Cortex of kidney (tissue), 1 donor: ENCODE measurements at places on chromosomes 12 and 14.

GRCh38 chr12:89918172-89918846 lies 209.7 kb upstream of the ATP2B1 start:
- DNase-seq: no peak

- no peak for DNase-seq
Measured at GRCh38 chr12:11801643-11802042, 152.2 kb downstream of the ETV6 start.

- no peak for DNase-seq
Measured at GRCh38 chr14:77022236-77022852, 6.2 kb downstream of the IRF2BPL start.

- DNase-seq: no peak
Measured at GRCh38 chr12:50387487-50387886, 8.9 kb downstream of the FAM186A start.

DNA sequence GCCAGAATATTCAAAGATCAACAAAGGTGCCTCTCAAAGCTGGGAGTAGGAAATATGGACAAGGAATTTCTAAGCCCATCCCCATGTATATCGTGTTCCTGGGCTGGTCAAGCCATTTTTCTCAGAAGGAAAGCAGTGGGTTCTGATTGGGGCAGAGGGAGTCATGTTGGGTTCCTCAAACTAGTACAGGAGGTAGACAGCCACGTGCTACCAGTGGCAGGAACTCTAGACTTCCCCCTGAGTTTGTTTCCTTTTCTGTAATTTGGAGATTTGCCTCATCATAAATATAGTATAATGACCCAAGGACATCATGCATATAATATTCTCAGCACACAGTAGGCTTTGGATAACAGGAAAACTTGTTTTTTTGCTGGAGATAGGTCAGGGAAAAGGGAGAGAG lies 16.4 kb upstream of the PLEKHH1 start:
- no peak for DNase-seq

DNA sequence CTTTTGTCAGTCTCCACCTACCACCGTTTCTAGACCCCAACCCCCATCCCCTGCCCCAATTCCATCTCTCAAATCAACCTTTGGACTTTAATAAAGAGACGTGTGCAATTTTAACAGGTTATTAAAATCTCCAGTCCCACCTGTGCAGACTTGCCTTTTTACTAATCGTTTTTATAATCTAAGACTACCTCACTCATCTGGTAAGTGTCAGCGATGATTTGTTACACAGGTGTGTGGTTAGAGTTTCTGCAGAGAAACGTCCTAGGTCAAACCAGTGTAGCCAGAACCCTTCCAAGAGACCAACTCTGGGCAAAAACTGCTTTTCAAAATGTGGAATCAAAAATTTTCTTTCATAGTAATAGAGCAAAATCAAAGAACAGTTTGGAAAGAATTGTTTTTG lies 60.4 kb upstream of the PELI2 start:
- no peak for DNase-seq

GRCh38 chr12:64900540-64900939 lies 76.1 kb downstream of the TBC1D30 start:
- DNase-seq: no peak

DNA sequence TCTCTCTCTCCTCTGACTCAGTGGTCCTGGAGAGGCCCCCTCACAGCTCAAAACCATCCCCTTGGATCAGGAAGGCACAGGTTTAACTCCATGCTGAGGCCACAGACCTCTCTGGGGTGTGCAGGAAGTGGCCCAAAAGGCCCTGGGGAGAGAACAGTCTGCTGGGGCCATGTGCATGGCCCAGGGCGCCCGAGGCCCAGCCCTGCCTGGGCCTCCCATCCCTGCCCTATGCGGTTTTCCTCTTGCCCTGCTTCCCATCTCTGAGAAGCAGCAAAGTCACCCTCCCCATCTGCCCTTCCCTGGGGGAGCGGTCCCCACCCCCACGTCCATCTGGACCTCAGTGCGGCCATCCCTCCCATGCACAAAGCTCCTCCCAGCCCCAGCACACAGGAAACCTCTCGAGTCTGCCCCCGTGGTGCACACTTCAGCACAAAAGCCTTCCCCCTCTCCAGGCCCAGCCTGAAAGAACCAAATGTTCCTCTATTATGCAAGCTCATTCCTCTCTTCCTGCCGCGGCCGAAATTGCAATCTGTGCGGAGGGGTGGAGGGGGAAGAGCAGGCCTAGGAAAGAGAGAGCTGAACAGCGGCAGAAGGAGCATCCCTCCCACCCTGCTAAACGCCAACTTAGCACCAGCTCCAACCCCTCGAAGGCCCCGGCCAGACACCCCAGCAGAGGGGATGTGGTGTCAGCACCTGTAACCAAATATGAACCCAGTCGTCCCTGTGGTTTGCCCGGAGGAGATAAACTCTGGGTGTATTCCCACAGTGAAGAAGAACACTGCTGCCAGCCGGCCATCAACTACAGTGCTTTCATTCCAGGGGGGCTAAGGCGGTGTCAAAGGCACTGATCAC lies 108.5 kb downstream of the SCARB1 start:
- no peak for DNase-seq

- no peak for DNase-seq
Measured at GRCh38 chr12:116882742-116883141, 1.5 kb upstream of the HRK start.

GRCh38 chr14:104286086-104286485 lies 147.7 kb downstream of the KIF26A start:
- DNase-seq: no peak

DNA sequence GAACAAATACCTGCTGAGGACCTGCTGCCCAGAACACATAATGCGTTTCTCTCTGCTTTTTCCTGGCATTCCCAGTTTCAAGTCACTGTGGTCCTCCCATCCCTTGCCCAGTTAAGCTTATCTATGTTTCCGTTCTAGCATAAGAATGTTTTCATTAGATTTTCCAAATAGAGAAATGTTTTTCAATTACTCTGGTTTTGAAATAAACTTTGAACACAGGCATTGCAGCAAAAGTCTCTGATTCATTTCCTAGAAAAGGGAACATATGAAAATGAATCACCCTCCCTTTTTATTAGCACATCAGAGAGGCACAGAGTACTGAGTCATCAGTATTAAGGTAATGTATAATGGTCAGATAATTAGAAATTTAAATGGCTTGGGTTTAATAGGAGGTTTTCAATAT lies 201.1 kb upstream of the TMEM260 start:
- DNase-seq: no peak

- DNase-seq: no peak
Measured at GRCh38 chr12:53984901-53985691, at the start of gene HOXC10. TSS of gene HOXC10 (plus strand) at chr12:53985146. CDS start at chr12:53985260, 114 bp downstream.

GRCh38 chr12:93982771-93983315 lies 165.5 kb upstream of the PLXNC1 start:
- DNase-seq: no peak

DNA sequence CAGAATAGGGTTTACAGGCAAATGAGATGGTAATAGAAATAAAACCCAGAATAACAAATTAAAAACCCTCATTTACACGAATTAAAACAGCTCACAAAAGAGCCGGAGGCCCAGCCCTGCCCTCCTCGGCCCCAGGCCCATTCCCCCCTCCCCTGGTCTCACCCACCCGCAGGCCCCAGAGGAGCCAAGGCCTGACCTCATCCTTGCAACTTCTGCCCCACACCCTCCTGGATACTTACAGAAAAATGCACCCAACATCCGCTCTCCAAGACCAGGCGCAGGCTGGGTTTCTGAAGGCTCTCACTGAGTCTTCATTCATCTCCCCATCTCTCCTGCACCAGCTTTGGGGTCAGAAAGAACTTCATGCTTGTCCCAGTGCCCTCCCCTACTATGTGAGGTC lies 16.2 kb upstream of the VSX2 start:
- no peak for DNase-seq

- no peak for DNase-seq
Measured at GRCh38 chr12:111311011-111311410, 57.9 kb downstream of the PHETA1 start.

- no peak for DNase-seq
Measured at GRCh38 chr12:106291342-106291741, 11.2 kb upstream of the TCP11L2 start.

DNA sequence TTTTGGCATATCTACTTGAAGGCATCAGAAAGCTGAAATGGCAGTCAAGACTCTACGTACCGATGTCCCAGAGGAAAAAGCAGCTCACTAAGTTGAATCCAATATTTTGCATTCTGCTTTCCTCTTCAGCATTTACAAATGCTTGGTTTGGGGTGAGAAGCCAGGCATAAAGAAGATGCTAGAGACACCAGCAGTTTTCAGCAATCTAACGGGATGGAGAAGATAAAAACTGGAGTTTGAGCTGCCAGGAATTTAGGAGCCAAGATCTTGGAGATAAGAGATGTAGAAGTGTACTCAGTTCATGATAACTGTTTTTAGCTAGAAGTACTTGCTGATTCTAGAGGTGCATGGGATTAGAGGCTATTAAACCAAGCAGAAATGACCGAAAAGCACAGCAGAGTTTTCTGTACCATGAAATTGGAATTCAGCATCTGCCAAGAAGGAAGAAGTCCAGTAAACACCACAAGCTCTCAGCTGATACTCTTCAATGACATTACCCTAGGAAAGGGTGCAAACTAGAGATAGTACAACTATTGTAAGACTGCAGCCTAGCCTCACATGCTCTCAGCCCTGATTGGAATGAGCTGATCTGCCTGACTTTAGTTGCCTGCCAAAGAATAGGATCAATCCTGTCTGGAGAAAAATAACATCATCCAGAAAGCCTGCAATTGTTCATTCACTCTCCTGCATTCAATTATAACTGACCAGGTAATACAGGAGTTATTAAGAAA lies 7.4 kb upstream of the ALDH1L2 start:
- no peak for DNase-seq

GRCh38 chr12:117874842-117875434 lies 93.9 kb downstream of the KSR2 start:
- DNase-seq: no peak

- no peak for DNase-seq
Measured at GRCh38 chr12:119864591-119864990, 12.5 kb downstream of the CIT start.

- DNase-seq: no peak
Measured at GRCh38 chr12:52032446-52032803, 18.8 kb upstream of the NR4A1 start.

DNA sequence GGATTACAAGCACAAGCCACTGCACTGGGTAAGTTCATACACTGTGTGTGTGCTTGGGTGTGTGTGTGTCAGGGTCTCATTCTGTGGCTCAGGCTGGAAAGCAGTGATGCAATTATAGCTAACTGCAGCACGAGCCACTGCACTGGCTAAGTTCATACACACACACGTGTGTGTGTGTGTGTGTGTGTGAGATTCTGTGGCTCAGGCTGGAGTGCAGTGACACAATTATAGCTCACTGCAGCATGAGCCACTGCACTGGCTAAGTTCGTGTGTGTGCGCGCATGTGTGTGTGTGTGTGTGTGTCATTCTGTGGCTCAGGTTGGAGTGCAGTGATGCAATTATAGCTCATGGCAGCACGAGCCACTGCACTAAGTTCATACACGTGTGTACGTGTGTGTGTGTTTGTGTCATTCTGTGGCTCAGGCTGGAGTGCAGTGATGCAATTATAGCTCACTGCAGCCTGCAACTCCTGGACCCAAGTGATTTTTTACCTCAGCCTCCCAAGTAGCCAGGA lies 85.4 kb downstream of the HECTD1 start:
- no peak for DNase-seq

DNA sequence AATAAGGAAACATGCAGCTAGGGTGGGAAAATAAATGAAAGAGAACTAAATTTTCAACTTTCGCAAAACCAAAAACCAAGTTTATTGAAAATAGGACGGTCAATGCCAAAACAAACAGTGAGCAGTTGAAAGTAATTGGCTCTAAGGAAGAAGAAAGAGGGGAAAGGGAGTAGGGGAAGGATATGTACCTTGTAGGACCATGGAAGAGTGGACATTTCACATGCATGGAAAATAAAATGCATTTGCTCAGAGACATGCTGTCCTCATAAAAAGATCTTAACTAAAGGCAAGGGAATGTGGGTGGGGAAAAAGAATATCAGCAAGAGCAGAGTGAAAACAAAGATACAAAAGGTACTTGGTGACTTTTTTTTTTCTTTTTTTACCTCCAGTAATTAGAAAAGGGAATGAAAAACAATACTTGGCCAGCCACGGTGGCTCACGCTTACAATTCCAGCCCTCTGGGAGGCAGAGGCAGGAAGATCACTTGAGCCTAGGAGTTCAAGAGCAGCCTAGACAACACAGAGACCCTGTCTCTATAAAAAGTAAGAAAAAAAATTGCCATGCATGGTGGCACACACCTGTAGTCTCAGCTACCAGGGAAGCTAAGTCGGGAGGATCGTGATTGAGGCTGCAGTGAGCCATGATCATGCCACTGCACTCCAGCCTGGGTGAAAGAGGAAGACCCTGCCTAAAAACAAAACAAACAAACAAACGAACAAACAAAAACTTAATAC lies 6.6 kb downstream of the TXNDC16 start:
- no peak for DNase-seq

GRCh38 chr12:15721316-15722115 lies 67.7 kb downstream of the EPS8 start:
- no peak for DNase-seq

DNA sequence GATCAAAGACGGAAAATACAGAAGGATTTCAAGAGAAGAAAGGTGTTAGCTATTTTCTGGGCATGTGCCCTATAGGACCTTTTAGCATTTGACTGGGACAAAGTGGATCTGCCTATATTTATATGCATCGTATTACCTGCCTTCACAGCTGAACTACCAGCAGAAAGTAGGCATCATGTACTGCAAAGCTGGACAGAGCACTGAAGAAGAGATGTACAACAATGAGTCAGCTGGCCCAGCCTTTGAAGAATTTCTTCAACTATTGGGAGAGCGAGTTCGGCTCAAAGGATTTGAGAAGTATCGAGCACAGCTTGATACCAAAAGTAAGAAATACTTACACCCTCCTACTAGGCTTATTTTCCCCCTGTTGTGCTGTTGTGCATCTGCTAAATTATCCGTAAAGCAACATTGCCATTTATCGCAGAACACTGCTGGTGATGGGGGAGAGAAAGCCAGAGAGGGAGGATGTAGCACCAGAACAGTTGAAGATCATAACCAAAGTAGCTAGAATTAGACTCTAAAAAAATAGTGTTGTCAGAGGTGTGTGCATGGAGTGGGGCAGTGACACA lies 282.0 kb upstream of the RGS6 start:
- no peak for DNase-seq

DNA sequence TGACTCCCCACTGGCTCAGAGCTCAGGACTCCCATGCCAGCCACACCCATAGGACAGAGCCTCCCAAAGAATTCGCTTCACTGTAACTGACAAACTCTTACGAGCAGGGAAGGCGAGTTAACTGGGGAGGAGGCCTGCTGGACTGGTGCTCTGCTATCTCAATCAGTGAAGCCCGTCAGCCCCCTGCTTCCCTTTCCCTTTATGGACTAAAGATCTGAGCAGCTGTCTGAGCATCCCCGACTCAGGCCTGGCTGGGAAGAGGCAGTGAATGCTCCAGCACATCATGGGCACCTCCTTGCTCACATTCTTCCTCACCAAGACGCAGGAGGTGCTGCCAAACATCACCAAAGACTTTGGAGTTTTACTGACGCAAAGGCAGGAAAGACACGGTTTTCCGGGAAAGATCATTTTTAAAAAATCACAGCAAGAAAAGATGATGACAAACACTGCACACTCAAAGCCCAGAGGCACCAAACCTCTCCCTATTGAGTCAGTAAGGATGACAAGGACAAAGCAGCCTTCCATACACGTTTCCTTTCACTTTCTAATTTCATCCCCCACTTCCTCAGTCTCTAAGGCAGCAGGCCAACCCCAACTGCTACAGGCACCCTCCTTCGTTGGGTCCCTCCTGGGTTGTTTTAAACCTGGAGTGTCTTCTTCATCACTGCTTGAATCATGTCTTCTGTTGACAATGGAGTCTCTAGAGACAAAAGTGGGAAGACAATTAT lies 45.0 kb upstream of the P2RX7 start:
- DNase-seq: no peak
